ENCODE measurements at places on chromosomes 4 and X. TPM values are rescaled to one million over a fixed set of nuclear protein-coding genes. Genes with fewer than 3 reads are reported as not detected.

The NEIL3 gene
- 8.7 TPM for total RNA-seq

The SGCB gene
- total RNA-seq = 18.2 TPM

The GRPR gene
- not detected for total RNA-seq

The ACE2 gene
- total RNA-seq = not detected

The WNK3 gene
- 0.05 TPM for total RNA-seq

The GAB3 gene
- total RNA-seq = 0.85 TPM

The RAB40AL gene
- not detected for total RNA-seq

The HTRA3 gene
- total RNA-seq = 20.3 TPM

The PCDH19 gene
- 0.02 TPM for total RNA-seq

The ADH4 gene
- total RNA-seq = not detected

The UBQLN2 gene
- 21.2 TPM for total RNA-seq

The COL4A5 gene
- 7.9 TPM for total RNA-seq

The GPC3 gene
- total RNA-seq = not detected

The AMBN gene
- not detected for total RNA-seq

The ANOS1 gene
- total RNA-seq = not detected

The NLRP2B gene
- total RNA-seq = not detected

The RAB40A gene
- not detected for total RNA-seq

The RHOXF1 gene
- not detected for total RNA-seq

The IL2 gene
- total RNA-seq = not detected

The SASH3 gene
- total RNA-seq = not detected

The NHS gene
- total RNA-seq = 2.4 TPM

The CCDC120 gene
- total RNA-seq = 3.2 TPM

The CACNA1F gene
- total RNA-seq = not detected

The DCUN1D4 gene
- 14.5 TPM for total RNA-seq

The NDST4 gene
- total RNA-seq = not detected

The KIAA1210 gene
- not detected for total RNA-seq

The USP26 gene
- not detected for total RNA-seq

The IRS4 gene
- total RNA-seq = not detected

The PAGE1 gene
- total RNA-seq = not detected

The OSTC gene
- 95.1 TPM for total RNA-seq

The DLG3 gene
- 3.7 TPM for total RNA-seq

The APLN gene
- total RNA-seq = 0.59 TPM

Data from A549 treated with GW870086 at 1 μM for 4 hours (cell line).